ENCODE measurements at places on chromosomes 4 and X. TPM values are rescaled to one million over a fixed set of nuclear protein-coding genes. Genes with fewer than 3 reads are reported as not detected.

S100P gene
- 2.1 TPM for total RNA-seq

IL9R gene
- total RNA-seq, result 8.5 TPM

PDGFC gene
- not detected for total RNA-seq

COL4A6 gene
- total RNA-seq, result not detected

CYBB gene
- total RNA-seq, result not detected

SULT1B1 gene
- total RNA-seq, result 0.23 TPM

GRCh38 chr4:139943277-139943676, 210.7 kb downstream of the MAML3 start:
- no peak for DNase-seq

- DNase-seq, result no peak
Observed at GRCh38 chr4:67584496-67584895, 26.0 kb downstream of the STAP1 start.

DNA sequence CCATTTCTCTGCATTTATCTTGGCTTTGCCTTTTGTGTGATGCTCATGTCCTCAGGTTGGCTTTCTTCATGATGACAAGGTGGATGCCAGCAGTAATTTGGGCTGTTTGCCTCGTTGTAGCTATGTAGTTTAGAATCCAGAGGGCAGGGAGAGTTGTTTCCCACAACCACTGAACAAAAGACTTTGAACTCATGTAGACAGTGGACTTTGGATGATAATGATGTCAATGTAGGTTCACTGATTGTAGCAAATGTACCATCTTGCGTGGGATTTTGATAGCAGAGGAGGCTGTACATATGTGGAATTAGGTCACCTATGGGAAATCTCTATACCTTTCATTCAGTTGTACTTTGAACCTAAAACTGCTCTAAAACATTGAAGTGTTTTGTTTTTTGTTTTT, 41.3 kb downstream of the MND1 start:
- no peak for DNase-seq

GRCh38 chrX:115493015-115493414, 68.0 kb upstream of the PLS3 start:
- DNase-seq, result no peak

DNA sequence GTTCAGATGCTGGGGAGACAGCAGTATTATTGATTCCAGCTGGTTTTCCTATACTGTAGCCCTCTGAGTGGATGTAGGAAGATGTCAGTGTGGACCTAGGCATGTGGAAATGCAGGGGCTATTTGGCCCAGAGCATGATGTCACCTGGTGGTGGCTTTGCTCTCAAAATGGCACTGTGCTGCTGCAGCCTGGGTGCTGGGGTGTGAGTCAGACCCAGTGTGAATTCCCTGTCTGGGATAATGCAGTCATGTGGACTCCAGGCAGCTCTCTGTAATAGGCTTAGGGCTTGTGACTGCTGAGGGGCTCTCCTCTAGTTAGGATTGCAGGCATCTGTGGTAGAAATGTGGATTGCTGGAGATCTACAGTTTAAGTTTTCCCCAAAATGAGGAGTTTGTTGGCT, 70.7 kb downstream of the DCAF8L2 start:
- DNase-seq, result no peak
